ENCODE measurements at places on chromosomes 3 and 15.

- no peak for DNase-seq
Measured at GRCh38 chr3:32821686-32822296, 4.0 kb downstream of the TRIM71 start.

- peak; percentile 21 for DNase-seq
Measured at GRCh38 chr3:81936817-81937216, 175.4 kb upstream of the GBE1 start.

DNA sequence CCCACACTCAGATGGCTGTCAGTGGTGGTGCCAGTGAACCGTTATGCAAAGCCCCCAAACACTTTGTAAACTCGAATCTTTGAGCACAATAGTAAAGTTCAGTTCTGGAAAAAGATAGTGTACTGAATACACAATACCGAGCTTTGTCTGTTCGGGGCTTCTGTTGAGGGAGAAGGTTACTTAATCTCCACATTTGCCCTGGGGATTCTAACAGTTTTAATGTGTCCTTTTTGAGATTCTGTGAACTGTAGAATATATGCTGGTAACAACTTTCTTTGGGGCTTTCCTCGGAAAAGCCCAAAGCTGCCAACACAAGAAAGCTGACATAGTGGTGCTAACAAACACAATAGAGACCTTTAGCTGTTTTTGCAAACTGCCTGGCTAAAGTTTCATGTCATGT is 686.5 kb downstream of the ROBO1 start:
- DNase-seq, result no peak

DNA sequence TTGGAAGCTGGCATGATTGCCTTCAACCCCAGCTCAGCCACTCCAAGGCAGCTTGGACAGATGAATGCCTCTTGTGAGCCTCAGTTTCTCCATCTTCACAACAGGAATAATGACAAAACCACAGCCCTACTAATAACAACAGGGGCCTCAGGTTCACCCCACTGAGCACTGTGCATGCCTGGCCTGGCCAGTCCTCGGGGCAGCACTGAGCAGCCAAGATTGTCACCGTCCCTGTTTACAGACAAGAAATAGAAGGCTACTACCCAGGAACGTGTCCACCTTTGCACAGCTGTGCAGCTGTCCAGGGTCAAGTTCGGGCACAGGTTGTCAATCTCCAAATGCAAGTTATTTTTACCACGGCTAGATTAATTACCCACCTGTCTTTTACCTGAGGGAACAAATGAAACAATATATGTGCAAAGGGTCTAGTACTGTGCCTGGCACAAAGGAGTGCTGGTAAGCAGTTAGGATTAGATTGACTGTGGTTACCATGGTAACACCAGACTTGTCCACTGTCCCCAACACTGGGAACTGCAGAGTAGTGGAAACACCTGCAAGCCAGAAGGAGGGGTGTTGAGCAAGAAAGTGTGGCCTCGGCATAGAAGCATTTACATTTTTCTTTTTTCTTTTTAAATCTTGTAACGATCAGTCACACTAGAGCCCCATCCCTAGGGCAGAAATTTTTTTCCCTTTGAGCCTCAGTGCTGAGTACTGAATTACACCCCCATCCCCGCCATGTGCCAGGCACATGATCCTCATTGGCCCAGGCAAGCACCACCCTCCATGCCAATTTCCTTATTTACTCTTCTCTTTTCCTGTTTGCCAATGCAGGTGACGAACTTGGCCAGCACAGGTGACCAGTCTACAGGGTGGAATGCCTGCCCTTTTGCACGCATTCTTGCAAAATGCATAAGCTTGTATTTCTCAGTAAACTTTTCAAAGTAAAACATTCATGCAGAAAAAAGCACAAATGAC is 66.3 kb upstream of the SLC6A6 start:
- DNase-seq, result no peak

DNA sequence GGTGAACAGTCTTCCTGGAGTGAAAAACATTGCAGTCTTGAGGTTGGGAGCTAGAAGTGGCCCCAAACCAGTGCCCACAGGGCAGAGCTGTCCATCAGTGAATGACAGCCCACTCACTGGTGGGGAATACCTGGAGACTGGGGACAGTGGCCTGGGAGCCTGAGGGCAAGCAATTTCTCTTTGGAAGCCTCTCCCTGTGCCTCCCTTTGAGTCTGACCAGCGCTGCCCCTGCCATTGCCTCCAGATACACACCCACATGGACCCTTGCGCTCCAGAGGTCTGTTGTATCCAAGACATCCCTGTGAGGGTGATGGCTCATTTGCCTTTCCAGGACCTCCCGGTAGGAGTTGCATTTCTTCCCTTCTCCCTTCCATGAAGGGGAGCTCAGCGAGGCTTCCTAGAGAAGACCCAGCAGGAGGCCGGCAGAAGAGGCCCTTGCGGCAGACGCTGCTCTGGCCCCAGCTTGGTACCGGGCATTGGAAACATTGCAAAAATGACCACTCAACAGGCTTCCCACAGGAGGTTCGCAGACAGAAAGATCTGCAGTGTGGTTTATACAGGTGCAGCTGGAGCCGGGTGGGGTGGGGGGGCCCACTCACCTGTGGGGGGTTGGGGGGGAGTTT is 38.5 kb downstream of the KLF13 start:
- no peak for DNase-seq

- no peak for DNase-seq
Measured at GRCh38 chr3:113437411-113437810, 3.9 kb downstream of the CFAP44 start.

DNA sequence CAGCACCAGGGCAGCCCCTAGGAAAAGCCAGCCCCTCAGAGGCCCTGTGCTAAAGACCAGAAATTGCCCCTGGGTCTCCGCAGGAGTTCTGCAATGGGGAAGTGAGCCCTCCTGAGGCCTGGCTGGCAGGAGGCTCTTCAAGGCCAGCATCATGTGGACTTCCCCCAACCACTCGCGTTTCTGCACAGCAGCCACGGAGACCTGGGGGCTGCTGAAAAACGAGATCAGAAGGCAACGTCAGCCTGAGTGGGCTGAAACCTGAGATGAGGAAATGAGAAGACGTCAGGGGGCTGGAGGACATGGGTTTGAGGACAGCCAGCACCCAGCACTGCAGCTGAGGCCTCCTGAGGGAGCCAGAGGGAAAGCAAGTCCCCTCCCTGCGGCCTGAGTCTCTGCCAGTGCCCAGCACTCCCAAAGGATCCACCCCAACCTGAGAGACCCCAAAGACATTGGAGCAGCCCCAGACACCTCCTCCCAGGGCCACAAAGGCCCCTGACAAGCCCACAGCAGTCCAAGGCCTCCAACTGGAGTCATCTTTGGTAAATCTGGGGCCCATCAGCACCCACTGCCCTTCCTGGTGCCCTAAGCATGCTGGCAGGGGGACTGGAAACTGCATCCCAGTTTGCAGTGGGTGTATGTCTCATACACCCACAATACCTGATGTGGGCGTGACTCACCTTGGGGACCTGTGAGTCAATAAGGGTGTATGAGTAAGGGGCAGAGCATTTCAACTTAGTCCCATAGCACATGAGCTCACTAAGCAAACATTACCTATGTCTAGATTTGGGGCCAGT is 29.2 kb upstream of the CYP11A1 start:
- DNase-seq, result no peak

DNA sequence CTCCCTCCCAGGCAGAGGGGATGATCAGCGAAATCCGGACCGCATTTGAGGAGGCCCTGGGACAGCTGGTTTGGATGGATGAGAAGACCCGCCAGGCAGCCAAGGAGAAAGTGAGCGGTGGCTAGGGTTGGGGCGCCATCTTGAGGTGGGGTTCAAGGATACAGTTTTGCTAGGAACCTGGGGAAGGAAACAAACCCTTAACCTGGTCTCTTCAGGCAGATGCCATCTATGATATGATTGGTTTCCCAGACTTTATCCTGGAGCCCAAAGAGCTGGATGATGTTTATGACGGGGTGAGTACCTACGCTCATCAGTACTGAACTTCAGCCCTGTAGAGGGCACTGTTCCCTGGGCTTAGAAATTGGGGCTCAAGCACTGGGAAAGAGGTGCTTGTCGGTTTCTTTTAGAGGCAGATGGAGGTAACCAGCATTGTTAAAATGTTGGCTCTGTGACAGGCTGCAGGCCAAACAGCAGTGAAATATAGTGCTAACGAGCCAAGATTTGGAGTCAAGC is 9.6 kb upstream of the PSMD2 start:
- peak; percentile 70 for DNase-seq

GRCh38 chr15:42107473-42107872 is 13.1 kb upstream of the PLA2G4D start:
- DNase-seq, result no peak

GRCh38 chr15:31128477-31128876 is 27.0 kb upstream of the TRPM1 start:
- no peak for DNase-seq

- no peak for DNase-seq
Measured at GRCh38 chr3:133890037-133890436, 5.6 kb downstream of the RAB6B start.

- no peak for DNase-seq
Measured at GRCh38 chr3:82157952-82158351, 396.5 kb upstream of the GBE1 start.

- no peak for DNase-seq
Measured at GRCh38 chr3:126270145-126270811, 86.9 kb downstream of the KLF15 start.

- DNase-seq, result no peak
Measured at GRCh38 chr15:51758645-51759044, 7.2 kb downstream of the TMOD2 start.

DNA sequence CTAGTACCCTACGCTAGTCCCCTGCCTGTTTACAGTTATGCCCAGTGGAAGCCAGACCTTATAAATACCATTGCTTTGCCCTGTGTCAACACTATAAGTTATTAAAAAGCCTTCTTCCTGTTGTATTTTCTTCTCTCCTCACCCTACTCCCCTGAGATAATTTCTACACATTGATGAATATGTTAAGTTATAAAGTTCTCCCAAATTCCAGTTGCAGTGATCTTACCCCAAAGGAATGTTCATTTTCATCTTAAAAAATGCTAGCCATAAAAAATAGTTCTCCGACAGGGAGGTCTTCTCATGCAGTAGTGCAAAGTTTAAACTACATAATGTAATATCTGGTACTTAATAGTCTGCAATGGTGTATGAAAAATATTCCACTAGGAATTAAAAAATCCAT is 58.6 kb downstream of the MAP2K5 start:
- no peak for DNase-seq

GRCh38 chr3:156728267-156728985 is 54.0 kb downstream of the TIPARP start:
- DNase-seq, result no peak

- no peak for DNase-seq
Measured at GRCh38 chr15:39682366-39682765, 100.3 kb downstream of the FSIP1 start.

DNA sequence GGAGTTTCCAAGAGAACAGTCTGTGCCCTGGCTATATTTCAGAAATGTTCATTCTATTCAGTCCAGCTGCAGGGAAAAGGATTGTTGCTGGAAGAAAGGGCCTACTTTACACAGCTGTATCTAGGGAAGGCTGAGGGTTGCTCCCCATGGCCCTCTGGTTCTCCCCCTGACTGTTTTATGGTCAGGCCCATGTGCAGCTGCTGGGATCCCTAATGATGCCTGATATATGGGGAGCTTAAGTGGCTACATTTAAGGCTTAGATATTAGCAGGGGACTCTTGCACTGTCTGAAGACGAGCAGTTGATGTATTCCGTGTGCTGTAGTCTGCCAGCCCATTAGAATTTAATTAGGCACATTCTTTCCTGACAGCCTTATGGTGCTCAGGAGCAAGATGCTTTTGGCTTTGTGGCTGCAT is 72.0 kb downstream of the FAM43A start:
- no peak for DNase-seq

GRCh38 chr15:73746883-73747282 is 6.3 kb downstream of the INSYN1 start:
- no peak for DNase-seq

DNA sequence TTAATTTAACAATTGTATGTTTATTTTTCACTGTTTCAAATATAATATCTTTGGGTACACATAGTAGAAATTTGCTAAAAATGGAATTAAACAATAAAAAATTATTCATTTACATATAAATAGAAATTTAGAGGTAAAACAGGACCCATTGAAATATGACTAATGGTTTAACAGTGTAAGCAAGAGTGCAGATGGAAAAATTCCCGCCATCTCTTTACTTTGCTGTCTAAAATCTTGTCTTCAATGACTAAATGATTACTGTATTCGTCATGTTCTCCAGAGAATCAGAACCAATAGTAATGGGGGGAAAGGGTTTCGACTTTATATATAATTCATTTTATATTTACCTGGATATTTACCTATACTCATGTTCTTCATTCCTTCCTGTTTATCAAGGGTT is 163.1 kb downstream of the IL1RAP start:
- DNase-seq, result no peak

DNA sequence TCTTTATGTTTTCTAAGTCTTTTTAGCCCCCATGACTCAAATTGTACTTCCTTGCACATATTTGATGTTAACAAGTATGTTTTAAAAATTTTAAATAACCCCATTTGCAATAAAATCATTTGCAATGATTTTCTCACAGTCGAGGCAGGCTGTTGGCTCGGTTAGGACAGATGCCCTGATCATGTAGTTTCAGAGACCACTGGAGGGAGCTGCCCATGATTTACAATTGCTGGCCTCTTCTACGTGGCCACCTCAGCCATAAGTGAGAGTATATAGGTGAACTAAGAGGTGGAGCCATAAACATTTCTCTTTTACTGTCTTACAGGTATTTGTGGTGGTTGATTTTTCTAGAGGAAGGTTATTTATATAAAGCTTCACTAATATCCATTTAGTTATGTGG is 1.7 kb downstream of the DTWD1 start:
- DNase-seq, result no peak
